ENCODE measurements at places on chromosomes 12 and 14.

GRCh38 chr14:56185992-56186391 lies 67.8 kb downstream of the PELI2 start:
- no peak for DNase-seq

GRCh38 chr12:89821896-89822295 lies 113.3 kb upstream of the ATP2B1 start:
- DNase-seq = no peak

DNA sequence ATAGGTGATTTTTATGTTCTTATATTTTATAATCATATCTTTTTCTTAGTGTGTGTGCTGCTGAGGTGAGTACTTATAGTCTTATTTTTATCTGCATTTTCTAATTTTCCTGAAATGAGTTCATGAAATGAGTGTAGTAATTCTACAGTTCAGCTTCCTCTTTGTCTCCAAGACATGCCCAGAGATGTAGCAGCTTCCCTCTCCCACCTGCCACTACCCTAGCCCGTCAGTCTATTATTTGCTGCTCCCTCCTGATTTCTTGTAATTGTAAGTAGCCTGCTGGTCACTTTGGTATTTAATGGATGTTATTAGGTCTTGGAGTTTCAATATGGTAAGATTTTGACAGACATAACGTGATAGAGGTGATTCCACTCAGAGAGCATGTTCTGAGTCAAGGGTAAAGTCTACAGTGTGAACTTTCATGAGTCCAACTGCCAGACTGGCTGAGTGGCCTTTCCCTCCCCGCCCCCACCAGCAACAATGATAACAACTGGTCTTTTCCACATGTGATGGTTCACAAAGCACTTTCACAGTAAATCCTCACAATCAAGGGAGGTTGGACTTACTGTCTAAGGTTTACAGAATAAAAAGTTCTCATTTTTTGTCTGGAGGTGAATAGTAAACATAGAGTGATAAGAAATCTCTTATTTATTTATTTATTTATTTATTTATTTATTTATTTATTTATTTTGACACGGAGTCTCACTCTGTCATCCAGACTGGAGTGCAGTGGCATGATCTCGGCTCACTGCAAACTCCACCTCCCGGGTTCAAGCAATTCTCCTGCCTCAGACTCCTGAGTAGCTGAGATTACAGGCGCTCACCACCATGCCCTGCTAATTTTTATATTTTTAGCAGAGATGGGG lies 4.2 kb upstream of the RIPK3 start:
- DNase-seq = no peak

DNA sequence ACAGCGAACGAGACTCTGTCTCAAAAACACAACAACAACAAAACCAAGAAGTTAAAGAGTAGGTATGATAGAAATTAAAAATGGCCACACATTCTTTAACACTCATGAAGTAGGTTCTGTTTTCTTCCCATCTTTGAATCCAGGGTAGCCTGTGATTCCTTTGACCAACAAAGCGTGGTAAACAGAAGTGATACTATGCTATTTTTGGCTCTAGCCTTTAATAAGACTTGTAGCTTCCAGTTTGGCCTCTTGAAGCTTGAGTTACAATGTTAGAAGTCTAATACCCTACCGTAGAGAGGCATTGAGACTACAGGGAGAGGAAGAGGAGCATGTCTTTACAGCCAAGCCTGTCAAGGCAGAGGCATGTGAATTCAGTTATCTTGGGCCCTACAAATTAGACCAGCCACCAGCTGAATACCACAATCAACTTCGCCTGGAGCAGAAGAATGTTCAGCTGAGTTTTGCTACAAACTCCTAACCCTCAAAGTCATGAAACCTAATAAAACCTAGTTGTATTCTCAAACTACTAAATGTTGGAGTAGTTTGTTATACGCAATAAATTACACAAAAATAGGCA lies 4.9 kb upstream of the NEMF start:
- no peak for DNase-seq

DNA sequence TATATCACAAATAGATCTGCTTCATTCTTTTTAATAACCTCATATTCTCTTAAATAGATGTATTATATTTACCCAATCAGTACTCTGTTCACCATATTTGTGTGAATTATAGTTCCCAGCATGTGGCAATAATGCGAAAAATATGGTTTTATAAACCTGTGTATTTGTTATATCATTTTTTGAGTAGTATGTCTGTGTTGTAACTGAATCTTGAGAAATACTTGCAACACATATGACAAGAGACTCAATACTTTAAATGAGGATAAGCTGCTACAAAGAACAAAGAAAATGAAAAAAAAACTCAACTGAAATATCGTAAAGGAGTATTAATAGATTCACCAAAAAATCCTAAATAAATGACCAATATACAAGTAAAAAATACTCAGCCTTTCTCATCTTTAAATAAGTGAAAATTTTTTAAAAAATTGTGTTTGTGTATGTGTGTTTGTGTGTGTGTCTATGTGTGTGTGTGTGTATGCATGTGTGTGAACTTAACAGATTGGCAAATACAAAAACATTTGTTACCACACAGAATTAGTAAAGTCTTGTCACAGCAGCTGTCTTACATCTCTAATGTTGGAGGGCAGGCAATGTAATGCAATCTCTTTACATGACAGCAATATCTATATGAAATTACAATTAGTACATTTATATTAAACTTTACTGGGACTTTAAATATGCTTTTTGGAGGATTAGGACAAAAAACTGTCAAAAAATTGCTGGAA lies 441.9 kb upstream of the MGAT4C start:
- no peak for DNase-seq

- DNase-seq = peak; percentile 54
Measured at GRCh38 chr14:76151398-76152332, at the start of gene GPATCH2L. Gene GPATCH2L, plus strand, starts transcription at chr14:76151922. Its CDS starts 2,442 bp downstream, at chr14:76154364.

DNA sequence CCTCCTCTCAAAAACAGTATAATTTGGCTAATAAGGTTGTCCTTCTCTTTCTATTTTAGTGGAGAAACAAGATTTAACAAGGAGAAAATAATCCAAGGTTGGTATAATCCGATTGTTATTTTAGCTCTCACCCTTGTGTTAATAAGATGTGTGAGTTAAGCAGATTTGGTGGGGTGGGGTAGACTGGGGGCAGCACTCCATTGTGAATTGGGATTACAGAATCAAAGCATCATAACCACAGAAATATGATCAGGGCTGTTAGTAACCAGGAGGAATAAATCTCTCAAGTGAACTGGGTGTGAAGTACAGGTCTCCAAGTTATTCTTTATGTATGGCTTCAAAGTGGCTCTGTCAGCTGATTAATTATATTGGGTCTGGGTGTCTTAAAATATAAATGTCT lies 10.2 kb downstream of the TIGAR start:
- DNase-seq = no peak

- no peak for DNase-seq
Measured at GRCh38 chr12:109802828-109803227, 30.4 kb downstream of the TRPV4 start.

DNA sequence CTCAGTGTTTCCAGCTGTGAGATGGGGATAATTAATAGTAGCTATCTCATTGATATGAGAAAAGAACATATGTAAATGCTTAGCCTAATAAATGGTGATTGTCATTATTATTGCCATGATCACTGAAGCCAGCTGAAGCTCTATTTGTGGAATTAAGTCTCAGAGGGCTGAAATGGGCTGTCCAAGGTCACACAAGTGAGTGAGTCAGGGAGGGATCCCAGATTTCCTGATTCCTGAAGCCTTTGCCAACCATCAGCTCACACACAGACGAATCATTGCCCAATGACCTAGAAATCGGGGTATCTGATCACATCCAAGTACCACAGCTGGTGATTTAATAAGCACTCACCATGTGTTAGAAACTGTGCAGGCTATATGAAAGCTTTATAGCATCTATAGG lies 21.6 kb upstream of the TMEM229B start:
- no peak for DNase-seq

DNA sequence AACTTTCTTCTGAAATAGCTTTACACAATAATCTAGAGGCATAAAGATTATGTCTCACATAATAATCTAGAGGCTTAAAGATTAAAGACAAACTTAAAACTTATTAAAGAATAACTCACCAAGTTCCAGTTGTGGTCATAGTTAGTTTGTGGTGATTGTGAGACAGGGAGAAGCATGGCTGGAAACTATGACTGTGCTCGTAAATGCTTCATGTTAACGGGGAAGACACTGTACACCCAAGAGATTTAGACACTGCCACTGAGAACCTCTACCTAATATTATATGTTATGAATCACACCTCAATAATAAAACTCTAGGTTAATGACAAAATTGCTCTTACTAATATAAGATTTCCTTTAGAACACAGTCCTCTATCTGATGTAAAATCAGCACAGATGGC lies 541.6 kb downstream of the TMEM121 start:
- no peak for DNase-seq

GRCh38 chr12:1443421-1444141 lies 150.8 kb downstream of the FBXL14 start:
- no peak for DNase-seq
